ENCODE measurements at places on chromosomes 2 and 18. TPM values are rescaled to one million over a fixed set of nuclear protein-coding genes. Genes with fewer than 3 reads are reported as not detected.

FEV gene
- total RNA-seq: not detected

DNA sequence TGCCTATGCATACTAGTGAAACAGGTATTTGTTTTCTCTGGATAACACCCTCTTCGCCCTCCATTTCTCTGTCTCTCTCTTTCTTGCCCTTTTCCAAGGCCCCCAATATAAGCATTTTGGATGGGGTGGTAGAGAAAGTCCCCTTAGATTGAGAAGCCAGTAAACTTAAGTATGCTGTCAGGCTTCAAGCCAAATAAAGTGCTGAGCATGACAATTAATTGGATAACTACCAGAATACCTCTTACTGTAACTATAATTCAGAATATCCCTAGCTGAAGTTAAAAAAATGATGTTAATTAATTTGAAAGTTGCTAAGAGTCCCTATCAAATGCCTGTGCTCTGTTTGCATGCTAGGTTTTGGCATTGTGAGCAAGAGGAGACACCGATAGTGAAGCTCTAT lies 324.8 kb downstream of the PARD3B start:
- no peak for DNase-seq

DNA sequence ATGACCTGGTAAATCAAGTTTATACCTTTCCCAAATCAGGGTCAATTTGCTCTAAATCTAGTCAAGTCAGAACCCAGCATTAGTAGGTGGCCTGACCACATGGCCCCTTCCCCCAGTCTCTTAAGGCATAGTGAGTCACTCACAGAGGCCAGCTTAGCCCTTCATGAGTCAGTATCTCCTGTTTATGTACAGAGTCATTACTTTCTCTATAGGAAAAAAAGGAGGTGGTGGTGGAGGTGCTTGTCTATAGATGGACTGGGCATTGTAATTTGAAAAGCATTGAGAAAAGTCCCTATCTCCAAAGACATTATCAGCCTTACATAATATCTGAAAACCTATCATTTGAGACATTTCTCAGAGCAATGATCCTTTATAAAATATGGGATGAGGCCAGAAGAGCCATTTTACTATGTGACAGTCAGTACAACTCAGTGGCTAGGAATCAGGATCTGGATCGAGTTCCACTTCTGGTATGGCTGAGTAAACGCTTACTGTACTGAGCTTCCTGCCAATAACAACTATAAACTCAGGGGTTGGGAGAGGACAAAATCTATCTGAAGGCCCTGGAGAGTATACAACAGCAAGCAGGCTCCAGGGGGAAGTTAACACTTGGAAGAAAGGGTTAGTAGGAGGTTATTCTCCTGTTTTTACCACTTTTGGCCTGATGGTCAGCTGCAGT lies 22.5 kb upstream of the SIGLEC15 start:
- no peak for DNase-seq

DNA sequence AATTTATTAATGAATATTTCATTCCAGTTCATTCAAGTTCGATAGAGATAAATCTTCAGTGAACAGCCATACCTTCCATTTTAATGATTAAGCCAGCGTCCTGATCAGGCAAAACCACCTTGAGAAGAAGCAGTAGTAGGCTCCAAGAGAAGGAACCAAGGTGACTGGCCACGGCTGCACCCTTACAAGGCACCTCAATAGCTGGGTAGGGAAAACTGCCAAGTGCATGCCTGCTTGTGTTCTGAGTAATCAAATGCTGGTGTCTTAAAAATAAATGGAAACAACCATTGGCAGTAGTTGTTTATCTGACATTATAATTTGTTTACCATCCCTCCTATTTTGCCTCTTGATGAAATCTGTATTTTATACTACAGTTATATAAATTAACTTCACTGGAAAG lies 10.0 kb upstream of the FEZ2 start:
- DNase-seq: no peak

DNA sequence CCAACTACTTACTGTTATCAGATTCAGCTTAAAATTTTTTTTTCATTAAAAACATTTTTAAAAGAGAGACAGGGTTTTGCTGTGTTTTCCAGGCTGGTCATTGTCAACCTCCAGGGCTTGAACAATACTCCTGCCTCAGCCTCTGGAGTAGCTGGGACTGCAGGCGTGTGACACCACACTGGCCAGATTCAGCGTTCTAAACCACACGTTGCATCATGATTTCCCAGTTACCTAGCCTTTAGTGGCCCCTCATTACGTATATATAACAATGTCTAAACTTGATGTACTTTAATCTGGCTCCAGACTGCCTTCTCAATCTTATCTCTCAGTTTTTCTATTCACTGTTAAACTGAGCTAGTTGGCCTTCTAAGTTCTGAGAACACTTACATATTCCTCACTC lies 89.6 kb downstream of the COMMD1 start:
- DNase-seq: no peak
